Caco-2 (cell line): ENCODE measurements at places on chromosomes 4 and X. TPM values are rescaled to one million over a fixed set of nuclear protein-coding genes. Genes with fewer than 3 reads are reported as not detected.

DNA sequence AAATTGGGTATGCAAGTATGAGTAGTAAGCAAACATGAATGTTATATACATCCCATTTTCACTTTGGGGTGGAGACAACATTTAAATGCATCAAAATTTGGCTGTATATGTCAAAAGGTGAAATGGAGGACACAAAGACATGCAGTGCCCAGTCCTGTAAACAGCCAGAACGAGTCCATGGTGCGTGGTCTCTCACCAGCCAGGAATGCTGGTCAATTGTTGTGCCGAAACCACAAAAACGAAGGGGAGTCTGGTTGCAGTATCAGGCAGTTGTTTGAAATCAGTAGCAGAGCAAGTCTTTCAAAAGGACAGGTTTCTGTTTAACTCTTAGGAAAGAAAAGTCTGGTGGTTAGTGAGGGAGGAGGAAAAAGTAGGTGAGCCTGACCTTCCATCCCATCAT is 22.3 kb upstream of the RNF150 start:
- DNase-seq: no peak

GRCh38 chr4:15868111-15868510 is 70.4 kb downstream of the FGFBP1 start:
- no peak for DNase-seq

- no peak for DNase-seq
Measured at GRCh38 chrX:13994104-13994503, 35.6 kb downstream of the GEMIN8 start.

GRCh38 chr4:107862658-107863057 is 37.9 kb downstream of the SGMS2 start:
- no peak for DNase-seq

- DNase-seq: no peak
Measured at GRCh38 chr4:13539619-13540445, 4.5 kb downstream of the NKX3-2 start.

TEX13B gene
- not detected in 2 replicates for total RNA-seq

PGAM4 gene
- not detected in 2 replicates for total RNA-seq

ETDB gene
- not detected in 2 replicates for total RNA-seq

SLC10A3 gene
- total RNA-seq: 19.6 and 22.5 TPM in 2 replicates
